ENCODE measurements at places on chromosomes 7 and 10.
A peak's percentile ranks its signal among the peaks of the same experiment; 100 is the strongest.

DNA sequence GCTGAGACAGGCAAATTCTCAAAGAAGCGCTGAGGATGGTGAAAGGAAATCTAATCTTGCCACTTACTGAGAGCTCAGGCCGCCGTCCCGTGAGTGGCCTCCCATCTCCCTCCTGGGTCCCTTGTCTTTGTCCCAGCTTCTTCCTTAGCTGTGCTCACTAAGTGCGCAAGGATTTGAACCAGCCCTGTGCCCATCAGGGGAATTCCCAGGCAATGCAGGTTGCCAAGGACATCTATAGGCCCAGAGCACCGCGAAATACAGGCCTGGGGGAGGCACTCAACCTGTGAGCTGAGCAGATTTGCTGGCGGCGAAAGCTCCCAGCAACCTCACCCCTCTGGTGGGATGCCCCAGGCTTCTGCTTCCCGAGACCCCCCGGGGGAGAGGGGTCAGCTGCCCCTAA is 64.8 kb downstream of the OAT start:
- DNase-seq = no peak

DNA sequence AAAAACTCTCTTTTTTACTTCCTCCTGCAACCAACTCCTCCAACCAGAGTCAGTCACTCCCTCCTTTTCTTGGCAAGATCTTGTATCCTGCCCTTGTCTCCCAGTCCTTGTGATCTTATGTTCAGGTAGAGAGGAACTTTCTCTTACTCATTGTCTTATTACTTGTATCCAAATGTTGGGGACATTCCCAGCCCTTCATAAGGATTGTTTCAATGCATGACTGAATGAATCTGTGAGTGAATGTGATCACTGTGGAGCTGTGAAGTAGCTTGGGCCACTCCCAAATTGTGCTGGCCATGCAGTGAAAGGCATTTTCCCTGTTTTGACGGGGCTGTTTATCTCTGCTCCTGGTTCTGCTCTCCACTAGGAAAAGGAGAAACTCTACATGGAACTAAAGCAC is 93.7 kb downstream of the CFAP58 start:
- DNase-seq = no peak

DNA sequence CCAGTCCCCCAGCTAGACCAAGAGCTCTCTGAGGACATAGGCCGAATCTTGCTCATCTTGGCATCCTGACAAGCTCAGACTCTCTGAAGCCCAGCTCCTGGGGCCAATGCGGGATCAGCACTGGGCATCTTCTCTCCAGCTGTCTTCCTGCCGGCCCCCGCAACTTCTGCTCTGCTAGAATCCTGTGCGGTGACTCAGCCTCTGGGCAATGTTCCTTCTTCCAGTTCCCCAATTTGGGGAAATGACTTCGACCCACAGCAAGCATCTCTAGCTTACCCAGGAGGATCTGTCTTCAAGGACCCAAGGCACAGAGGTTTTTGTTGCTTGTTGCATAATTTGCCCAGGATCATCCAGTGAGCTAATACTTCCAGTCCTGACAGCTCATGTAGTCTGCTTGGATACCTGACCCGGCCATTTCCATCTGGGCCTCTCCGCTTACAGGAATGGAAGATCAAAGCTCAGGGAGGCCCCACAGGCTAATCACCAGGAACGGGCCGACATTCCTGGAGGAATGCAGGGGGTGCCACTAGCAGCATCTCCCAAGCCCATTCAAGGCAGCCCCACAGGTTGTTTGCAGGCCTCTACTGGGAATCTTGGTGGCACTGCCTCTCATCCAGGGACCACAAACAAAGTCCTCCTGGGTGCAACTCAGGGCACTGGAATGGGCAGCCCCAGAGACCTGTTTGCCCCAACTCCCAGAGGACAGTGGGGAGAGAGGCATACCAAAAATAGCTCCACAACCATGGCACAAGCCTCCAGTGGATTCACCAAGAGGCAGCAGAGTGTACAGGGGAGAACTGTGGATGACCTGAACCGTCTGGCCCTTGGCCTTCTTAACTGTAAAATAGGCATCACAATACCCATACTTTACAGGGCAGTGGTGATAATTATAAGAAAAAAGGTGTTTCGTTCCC is 151.9 kb downstream of the NEURL1 start:
- peak; percentile 95 for DNase-seq

- DNase-seq = no peak
Measured at GRCh38 chr10:35492386-35493195, 112.5 kb upstream of the GJD4 start.

- DNase-seq = no peak
Measured at GRCh38 chr7:84231157-84231556, 36.6 kb upstream of the SEMA3A start.

GRCh38 chr7:108517951-108518350 is 8.0 kb downstream of the PNPLA8 start:
- no peak for DNase-seq

- no peak for DNase-seq
Measured at GRCh38 chr10:62912086-62912485, 95.9 kb upstream of the EGR2 start.

DNA sequence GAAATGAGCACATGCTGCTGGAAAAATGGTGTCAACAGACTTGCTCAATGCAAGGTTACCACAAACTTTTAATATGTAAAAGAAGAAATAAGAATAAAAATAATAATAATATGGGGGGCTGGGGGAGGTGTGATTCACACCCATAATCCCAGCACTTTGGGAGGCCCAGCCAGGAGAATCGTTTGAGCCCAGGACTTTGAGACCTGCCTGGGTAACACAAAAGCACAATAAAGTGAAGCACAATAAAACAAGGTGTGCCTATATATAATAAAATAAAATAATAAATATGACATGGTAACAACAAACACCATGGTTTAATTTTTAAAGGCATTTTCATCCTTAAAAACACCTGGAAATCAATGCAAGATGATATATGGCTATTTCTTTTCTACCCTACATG is 25.1 kb downstream of the EIF3A start:
- DNase-seq = no peak

DNA sequence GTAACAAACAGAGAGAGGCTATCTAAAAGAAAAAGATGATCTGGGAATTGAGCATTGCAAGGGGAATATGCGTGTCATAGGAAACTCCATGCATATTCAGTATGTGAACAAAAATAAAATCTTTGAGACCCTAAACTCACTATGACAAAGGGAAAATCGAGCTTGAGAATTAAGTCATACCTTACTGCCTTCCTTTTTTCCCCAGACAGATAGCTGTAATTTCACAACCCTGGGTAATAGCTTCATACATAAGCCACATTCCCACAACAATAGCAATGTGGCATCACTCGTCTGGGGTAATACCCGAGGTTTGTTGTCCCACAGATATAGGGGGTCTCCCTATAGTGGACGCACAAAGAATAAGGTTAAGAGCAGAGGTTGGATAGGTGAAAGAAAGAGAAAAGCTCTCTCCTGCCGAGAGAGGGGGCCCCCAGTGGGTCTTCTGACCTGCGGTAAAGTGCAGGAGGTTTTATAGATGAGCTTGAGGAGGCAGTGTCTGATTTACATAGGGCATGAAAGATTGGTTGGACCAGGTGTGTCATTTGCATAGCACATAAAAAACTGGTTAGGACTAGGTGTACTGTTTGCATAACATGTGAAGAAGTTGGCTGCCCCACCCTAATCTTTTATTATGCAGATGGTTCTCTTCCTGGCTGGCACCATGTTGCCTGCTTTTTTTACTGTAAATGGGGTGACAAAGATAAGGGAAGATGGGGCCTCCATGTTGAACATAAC is 11.6 kb downstream of the CYP3A43 start:
- no peak for DNase-seq
